ENCODE measurements at places on chromosomes 7 and 10.

- no peak for DNase-seq
Observed at GRCh38 chr7:133703547-133703946, 423.6 kb upstream of the LRGUK start.

- DNase-seq: no peak
Observed at GRCh38 chr7:24733414-24734060, 23.7 kb downstream of the GSDME start.

GRCh38 chr7:49766966-49767365 is 6.5 kb upstream of the VWC2 start:
- no peak for DNase-seq

GRCh38 chr10:97714401-97715258 is 1.1 kb downstream of the MARVELD1 start:
- DNase-seq: no peak

DNA sequence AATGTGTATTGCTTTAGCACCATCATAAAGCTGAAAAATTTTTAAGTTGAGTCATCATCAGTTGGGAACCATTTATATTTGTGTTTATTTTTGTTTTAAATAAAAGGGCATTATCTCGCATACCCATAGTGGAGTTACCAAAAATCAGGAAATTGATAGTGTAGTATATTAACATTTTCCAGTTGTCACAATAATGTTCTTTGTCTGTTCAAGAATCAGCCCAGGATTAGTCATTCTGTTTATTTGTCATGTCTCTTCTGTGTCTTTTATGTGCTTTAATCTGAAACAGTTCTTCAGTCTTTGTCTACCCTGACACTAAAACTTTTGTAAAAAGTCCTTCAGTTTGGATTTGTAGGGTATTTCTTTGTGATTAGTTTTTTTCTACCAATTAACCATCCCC is 827.8 kb upstream of the ZWINT start:
- no peak for DNase-seq

- DNase-seq: no peak
Observed at GRCh38 chr7:69935107-69935506, 336.8 kb downstream of the AUTS2 start.

GRCh38 chr10:99393683-99394082 is 36.7 kb downstream of the GOT1 start:
- DNase-seq: no peak

GRCh38 chr7:81887098-81888090 is 117.5 kb upstream of the HGF start:
- no peak for DNase-seq

DNA sequence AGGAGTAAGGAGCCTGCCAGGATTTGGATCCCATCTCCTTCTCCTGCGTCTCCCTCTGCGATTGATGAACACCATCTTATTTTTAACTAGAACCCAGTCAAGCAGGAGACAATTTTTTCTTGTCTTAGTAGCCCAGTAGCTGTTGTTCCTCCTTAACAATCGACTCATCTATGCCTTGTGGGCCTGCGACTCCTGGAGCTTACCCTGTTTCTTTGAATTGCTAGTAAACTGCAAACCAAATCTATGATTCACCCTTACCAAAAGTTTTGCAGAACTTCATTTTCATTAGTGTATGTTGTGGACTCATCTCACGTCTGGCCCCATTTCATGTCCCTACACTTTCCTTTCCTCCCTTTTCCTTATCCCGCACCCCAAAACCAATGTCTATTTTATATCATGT is 37.7 kb downstream of the TRIL start:
- DNase-seq: no peak

GRCh38 chr7:96297876-96298275 is 24.0 kb downstream of the SLC25A13 start:
- DNase-seq: no peak

DNA sequence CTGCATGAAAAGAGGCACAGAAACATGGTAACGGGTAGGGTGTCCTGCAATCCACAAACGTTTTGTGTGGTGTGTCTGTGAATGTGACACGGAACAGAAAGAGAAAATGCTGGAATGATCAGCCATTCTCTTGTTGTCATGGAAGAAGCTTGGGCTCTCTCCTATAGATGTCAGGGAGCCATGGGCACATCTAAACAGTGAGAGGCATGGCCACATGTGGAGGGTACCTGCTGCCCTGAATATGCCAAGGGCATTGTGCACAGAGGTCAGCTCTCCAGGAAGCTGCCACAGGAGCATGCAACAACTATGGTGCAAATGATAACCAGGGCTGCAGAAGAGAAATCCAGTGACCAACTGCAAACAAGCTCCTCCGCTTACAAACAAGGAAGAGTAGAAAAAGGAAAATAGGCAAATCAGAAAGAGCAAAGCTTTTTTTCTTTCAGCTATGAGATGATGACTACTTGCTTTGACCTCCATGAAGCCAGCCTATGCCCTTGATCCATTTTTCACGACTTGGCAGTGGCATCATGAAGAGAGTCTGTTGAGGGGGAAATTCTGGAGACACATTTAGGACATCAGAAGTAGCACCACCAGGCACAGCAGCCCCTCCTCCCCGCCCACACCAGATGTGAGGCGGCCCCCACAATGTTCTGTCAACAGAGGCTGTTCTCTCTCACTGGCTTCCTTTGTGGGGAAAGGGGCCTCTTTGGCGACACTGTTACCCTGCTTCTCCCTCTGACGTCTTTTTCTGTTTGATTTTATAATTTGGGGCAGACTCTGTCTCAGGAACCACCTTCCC is 4.8 kb upstream of the PDE1C start:
- DNase-seq: no peak

GRCh38 chr10:8114741-8115617 is 60.5 kb downstream of the GATA3 start:
- DNase-seq: no peak

All from Calu3 (cell line).